ENCODE measurements at places on chromosomes 1 and 21. TPM values are rescaled to one million over a fixed set of nuclear protein-coding genes. Genes with fewer than 3 reads are reported as not detected.

DNA sequence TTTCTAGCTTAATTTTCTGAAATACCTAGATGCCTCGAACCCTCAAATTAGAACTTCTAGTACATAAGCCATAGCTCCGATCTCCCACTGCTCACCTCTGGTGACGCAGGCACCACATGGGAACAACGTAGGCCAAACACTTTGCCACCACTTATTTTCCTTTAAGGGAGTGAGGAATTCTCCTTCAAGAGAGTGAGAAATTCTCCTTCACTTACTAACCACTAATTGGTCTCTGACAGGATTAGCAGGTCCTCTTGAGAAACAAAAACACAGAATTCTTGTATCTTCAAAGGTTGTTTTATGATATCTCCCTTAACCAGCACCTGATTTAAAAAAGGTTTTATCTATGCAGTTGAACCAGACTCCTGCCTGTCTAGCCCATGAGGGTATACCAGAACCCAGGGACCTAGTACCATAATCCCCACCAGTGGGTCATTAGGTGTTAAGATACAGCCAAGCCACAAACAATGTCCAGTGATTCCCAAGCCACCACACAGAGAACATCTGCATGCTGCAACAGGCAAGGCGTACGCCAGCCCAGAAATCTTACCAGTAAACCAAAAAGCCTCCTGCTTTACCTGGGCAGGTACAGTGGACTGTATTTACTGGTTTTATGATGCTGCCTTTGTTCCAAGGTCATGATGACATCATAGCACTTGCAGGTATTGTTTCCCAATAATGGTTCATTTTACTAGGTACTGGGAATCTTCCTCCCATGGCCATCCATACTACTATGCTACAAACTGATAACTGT is 20.3 kb upstream of the CXADR start:
- DNase-seq, result no peak

DNA sequence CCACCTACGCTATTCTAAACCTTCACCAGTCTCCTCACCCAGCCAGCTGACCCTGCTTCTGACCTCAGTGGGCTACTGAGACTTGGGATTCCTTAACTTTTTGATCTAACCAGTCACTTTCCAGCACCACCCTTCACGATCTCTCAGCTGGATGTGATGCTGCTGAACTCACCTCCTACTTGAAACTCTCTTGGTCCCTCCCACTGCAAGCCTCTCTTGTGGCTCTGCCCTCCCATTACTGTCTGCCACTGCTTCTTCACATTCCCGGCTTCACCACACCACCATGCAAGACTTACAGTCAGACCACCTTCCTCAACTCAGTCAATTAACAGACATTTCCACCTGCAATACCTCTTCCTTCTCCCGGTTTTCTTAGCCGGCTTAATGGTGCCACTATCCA is 6.3 kb downstream of the TAF5L start:
- no peak for DNase-seq

- no peak for DNase-seq
Observed at GRCh38 chr1:33792216-33792615, 71.7 kb upstream of the HMGB4 start.

DNA sequence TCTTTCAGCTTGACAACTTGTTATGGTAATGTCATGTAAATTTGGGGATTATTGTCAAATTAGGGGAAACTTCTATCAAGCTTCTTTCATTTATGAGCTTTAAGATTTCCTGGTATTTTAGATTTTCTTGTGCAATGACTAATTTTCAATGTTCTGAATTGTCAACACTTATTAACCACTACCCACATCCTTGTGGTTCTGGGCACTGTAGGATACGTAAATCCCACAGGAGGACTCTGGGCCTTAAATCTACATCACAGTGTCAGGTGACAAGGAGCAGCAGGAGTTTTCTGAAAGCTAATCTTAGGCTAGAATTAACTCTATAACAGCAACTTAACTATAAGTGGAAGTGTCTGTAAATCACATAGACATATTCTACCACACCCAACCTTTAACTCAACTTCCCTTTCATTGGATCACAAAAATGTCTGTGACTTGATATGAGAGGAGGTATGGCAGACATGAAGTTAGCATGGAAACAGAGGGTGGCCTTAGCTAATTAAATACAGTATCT is 397.7 kb downstream of the HLX start:
- no peak for DNase-seq

Gene TMEM200B
- 2.5 TPM for total RNA-seq

All from suprapubic skin (tissue), 4 donors.